ENCODE measurements at places on chromosomes 1 and 21.

DNA sequence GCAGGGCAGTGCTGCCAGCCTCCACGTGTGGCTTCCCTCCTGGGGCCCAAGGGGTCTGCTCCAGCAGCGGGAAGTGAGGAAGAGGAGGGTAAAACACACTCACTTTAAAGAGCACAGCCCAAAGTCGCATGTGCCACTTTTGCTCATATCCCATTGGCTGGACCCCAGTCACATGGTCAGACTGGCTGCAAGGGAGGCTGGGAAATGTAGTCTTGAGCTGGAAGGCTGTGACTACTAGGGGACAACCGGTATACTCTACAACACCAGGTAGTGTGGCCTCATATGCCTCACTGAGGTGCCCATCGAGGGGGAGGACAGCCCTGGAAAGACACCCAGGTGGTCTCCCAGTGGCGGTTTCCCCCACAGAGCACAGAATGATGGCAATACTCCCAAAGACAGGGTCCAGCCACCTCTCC lies 45.2 kb downstream of the CAMK2N1 start:
- peak; percentile 89 for DNase-seq

- no peak for DNase-seq
Observed at GRCh38 chr1:102071451-102071850, 74.7 kb upstream of the OLFM3 start.

GRCh38 chr1:2468540-2468939 lies 7.5 kb upstream of the PLCH2 start:
- DNase-seq: no peak

DNA sequence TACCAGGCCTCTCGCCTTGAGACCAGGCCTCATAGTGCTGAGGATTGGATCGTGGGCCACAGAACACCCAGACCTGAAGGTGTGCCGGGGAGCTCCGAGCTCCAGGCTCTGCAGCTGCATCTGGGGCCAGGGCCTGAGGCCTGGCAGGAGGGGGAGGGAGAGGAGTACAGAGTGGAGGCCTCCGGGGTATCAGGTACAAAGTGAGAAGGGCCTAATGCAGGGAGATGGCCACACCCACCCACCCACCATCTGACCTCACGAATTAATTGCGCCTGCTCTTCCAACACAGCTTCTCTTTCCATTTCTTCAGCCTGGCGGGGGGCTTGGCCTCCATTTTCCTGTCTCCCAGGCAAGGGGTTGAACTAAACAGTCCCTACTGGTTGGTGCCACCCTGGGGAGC lies 99.4 kb upstream of the ARHGEF16 start:
- DNase-seq: no peak

DNA sequence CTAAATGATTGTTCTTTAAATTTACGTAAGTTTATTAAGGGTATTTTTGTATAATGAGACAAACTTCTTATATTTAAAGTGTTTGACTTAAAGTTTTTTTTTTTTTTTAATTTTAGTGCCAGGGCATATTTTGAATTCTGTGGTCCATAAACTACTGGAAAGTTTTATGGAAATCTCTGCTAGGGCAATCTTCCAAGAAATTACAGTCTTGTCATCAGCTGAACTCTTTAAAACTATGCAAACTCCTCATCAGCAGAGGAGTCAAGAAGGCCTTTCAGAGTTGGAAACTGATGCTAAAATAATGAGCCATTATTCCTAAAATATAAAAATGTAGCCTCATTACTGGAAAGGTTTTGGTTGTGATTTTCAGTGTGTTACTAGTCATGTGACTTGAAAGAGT lies 1201.9 kb downstream of the BRINP3 start:
- no peak for DNase-seq

DNA sequence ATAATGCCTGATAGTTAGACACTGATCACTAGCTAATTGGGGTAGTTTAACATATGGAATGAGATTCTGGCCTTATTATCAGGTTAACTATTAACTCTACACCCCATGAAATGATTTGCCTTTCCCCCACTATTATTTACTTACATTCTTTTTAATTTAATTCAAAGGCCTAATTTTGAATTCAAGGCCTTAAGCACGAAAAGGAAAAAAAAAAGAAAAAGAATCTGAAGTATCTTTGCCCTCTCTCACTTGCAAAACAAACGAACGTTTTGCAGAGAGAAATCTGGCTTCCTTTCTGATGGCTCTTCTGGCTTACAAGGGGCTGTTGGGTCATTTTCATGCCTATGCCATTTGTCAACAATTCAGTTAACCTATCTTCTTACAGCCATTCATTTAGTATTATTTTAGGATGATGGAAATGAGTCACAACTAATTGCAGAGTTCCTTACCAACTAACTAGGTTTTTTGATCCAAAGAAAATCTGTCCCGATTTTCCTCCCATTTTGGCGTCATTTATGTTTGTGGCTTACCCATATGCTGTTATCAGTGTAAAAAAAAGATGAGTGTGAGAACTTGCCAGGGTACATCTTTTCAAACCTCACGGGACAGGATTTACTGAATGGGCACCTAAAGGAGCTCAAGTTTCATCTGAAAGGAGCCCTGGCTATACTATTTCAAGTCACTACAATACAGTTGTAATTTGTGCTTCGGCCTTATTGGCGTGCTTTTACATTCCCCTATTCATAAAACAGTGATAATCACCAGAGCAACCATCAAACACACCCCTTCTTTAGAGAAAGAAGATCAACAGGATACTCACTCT lies 1.9 kb upstream of the ERRFI1 start:
- no peak for DNase-seq

- DNase-seq: no peak
Observed at GRCh38 chr1:25561421-25562100, 18.2 kb downstream of the LDLRAP1 start.

GRCh38 chr1:226162898-226163297 lies 23.6 kb downstream of the ACBD3 start:
- DNase-seq: no peak

- no peak for DNase-seq
Observed at GRCh38 chr1:171141688-171142415, 43.2 kb upstream of the FMO2 start.

DNA sequence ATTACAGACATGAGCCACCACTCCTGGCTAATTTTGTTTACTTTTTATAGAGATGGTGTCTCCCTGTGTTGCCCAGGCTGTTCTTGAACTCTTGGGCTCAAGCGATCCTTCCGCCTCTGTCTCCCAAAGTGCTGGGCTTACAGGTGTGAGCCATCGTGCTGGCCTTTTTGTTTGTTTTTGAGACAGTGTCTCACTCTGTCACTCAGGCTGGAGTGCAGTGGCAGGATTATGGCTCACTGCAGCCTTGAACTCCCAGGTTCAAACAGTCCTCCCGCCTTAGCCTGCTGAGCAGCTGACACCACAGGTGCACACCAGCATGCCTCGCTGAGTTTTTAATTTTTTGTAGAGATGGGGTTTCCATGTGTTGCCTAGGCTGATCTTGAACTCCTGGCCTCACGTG lies 49.1 kb downstream of the ADARB1 start:
- DNase-seq: no peak

GRCh38 chr1:193176788-193177187 lies 9.6 kb downstream of the B3GALT2 start:
- no peak for DNase-seq

DNA sequence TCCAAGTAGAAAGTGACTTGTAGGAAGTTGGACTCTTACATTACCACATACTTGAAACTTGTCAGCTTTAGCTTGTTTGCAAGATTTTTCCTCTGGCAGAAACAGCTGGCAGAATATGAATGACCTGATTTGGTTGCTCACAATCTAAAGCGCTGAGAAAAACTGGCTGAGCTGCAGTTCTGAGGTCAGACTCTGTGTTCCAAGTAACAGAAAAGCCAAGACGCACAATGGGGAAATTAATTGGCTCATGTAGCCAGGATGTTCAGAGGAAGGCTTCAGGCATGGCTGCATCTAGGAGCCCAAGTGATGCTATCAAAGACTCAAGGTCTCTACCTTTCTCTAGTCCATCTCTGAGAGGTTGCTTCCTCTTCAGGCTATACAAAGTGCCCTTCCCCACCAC lies 27.0 kb downstream of the ALPL start:
- no peak for DNase-seq

DNA sequence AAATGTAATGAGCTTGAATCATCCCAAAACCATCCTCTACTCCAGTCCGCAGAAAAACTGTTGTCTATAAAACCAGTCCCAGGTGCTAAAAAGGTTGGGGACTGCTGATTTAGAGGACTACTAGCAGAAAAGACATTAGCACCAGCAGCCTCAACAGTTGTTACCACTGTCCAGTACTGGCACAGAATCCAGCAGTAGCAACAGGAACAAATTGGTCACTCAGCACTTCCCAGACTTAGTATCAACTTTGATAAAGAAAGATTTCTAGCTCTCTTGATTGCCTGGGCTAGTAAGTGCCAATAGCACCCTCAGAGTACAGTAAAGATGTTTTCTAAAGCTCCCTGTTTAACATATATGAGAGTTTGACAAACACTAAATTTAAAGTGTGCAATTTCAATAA lies 127.9 kb downstream of the FAF1 start:
- no peak for DNase-seq

DNA sequence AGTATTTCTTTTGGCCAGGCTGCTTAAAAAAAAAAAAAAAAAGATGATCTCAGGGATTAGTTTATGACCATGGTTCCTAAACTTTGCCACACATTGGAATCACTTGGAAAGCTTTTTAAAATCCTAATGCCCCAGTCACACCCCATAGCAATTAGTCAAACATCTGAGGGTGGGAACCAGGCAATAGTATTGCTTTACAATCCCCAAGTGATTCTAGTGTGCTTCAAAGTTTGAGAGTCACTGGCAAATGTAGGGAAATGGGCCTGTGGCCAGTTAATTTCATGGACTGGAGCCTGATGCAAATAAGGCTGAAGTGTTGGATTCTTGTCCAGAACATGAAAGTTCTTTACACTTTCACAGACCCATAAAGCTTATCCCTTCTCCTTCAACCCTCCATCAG lies 374.6 kb upstream of the ESRRG start:
- no peak for DNase-seq

- no peak for DNase-seq
Observed at GRCh38 chr1:202568826-202569225, 141.4 kb downstream of the SYT2 start.

DNA sequence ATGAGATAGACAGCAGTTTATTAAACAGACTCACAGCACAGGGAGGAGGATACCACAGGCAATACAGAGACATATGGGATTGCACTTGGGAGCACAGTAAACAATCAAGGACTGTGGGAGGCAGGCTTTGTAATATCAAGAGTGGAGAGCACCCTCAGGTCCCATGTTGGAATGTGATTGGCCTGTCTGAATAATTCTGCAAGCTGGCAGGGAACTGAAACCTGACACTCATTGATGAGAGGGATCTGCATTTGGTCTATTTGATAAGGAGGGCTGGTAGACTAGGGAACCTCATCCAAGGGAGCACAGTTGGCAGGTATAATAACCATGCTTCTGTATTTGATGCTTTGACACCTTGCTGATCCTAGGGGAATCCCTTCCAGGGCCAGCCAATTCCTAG lies 69.9 kb upstream of the PRMT6 start:
- DNase-seq: no peak

- no peak for DNase-seq
Observed at GRCh38 chr1:116460261-116460660, 87.2 kb downstream of the ATP1A1 start.

DNA sequence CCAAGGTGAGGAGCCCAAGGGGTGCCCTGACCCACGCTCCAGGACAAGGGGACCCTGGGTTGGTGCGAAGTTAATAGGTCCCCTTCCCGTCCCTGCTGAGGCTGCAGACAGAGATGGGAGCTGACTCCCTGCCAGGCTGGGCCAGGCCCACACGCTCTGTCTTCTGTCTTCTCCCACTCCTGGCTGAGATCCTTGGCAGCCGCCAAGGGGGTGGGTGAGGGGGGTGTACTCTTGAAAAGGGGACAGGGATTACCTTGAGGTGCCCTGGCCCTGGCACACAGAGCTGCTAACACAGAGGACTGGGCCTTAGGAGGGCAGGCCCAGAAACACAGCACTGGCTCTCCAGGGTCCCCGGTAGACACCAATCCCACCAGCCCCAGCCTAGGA lies 11.0 kb upstream of the CTRC start:
- DNase-seq: no peak

GRCh38 chr21:32392299-32392879 lies 423 bp downstream of the URB1 start:
- DNase-seq: no peak

DNA sequence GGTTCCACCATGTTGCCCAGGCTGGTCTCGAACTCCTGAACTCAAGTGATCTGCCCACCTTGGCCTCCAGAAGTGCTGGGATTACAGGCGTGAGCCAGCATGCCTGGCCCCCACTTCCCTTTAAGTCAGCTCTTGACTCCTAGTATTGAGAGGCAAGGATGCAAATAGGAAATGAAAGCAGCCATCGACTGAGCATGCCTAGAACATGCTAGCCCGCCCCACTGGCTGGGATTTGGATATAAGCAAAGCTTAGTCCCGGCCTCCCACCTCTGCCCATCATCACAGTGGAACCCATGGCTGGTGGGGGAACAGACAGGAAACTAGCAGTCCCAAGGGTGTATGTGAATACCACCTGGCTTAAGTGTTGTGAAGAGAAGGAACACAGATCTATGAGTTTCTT lies 10.5 kb downstream of the C1orf167 start:
- no peak for DNase-seq

- no peak for DNase-seq
Observed at GRCh38 chr1:186420311-186420710, 40.6 kb downstream of the PDC start.

DNA sequence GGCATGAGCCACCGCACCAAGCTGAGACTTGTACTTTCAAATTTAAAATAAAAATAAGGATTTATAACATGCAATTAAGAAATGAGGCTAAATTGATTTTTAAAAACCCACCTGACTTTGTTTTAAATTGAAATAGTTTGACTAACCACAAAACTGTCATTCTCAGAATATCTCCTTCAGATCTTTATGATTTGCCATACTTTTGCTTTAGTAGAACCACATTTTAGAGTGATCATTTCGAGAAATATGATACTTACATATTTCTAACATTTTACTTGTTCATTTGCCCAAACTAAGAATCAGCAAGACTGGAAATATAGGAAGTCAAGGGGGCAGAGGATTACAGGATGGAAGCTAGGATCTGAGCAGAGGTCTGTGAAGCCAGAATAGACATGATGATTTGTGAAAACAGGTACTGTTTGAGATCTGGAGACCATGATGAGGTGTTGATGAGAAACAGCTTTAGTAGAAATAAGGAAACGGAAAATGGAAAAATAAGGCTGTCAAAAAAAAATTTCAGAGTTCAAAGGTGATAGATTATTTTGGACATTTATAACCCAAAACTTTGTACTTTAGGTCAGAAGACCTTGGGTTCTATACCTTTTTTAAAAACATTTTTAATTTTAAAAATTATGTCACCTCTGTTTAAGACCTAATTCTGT lies 44.8 kb downstream of the GIPC2 start:
- DNase-seq: no peak
